Airway epithelial cell (primary cell): ENCODE measurements at places on chromosomes 11 and 22. TPM values are rescaled to one million over a fixed set of nuclear protein-coding genes. Genes with fewer than 3 reads are reported as not detected.

ZNF74 gene
- 14.7 and 27.5 TPM in 2 replicates for total RNA-seq

OR8G1 gene
- total RNA-seq, result not detected in 2 replicates

BARX2 gene
- 25.7 and 30.1 TPM in 2 replicates for total RNA-seq

RAC2 gene
- 85.6 and 90.1 TPM in 2 replicates for total RNA-seq

SCARF2 gene
- 2.6 and 3.0 TPM in 2 replicates for total RNA-seq

PGR gene
- total RNA-seq, result not detected in 2 replicates

APOBEC3H gene
- total RNA-seq, result 0.28 TPM in 1 of 2 replicates, not detected in the other

CNIH2 gene
- not detected in 2 replicates for total RNA-seq

RASD2 gene
- not detected in 2 replicates for total RNA-seq

BATF2 gene
- 0.09 TPM in 1 of 2 replicates, not detected in the other for total RNA-seq

RAB36 gene
- 2.7 and 4.7 TPM in 2 replicates for total RNA-seq

MOV10L1 gene
- total RNA-seq, result 0.07 and 0.98 TPM in 2 replicates

RGL4 gene
- not detected in 2 replicates for total RNA-seq

SORL1 gene
- total RNA-seq, result 12.9 and 17.6 TPM in 2 replicates

LMO1 gene
- not detected in 2 replicates for total RNA-seq

PANX2 gene
- total RNA-seq, result 0.46 and 0.71 TPM in 2 replicates

F2 gene
- total RNA-seq, result not detected in 2 replicates

RAPSN gene
- not detected in 2 replicates for total RNA-seq

MORC2 gene
- total RNA-seq, result 7.3 and 10.6 TPM in 2 replicates

SYT8 gene
- total RNA-seq, result 8.5 and 10.5 TPM in 2 replicates
